NCI-H187 treated with DMSO at 0.1 percent for 48 hours (cell line): ENCODE measurements at places on chromosomes 5 and 9.

DNA sequence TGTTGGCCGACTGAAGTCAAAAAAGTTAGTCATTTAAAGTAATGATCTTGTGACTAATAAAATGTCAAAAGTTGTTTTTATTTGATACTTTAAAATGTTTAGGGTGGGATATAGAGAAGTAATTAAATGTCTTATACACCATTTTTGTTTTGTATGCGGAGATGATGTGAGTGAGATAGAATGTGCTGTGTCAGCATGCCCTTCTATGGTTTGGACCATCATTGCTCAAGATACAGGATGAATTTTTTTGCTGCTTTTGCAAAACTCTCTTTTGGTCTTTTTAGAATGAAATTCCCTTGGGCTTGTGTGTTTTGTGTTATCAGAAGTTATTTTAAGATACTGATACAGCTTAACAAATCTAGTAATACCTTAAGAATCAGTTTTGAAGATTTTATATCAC lies 12.5 kb downstream of the SRFBP1 start:
- DNase-seq: no peak

- DNase-seq: no peak
Observed at GRCh38 chr9:35652829-35653209, 2.1 kb upstream of the SIT1 start.

- DNase-seq: no peak
Observed at GRCh38 chr9:94164806-94165549, 80.7 kb downstream of the PTPDC1 start.

DNA sequence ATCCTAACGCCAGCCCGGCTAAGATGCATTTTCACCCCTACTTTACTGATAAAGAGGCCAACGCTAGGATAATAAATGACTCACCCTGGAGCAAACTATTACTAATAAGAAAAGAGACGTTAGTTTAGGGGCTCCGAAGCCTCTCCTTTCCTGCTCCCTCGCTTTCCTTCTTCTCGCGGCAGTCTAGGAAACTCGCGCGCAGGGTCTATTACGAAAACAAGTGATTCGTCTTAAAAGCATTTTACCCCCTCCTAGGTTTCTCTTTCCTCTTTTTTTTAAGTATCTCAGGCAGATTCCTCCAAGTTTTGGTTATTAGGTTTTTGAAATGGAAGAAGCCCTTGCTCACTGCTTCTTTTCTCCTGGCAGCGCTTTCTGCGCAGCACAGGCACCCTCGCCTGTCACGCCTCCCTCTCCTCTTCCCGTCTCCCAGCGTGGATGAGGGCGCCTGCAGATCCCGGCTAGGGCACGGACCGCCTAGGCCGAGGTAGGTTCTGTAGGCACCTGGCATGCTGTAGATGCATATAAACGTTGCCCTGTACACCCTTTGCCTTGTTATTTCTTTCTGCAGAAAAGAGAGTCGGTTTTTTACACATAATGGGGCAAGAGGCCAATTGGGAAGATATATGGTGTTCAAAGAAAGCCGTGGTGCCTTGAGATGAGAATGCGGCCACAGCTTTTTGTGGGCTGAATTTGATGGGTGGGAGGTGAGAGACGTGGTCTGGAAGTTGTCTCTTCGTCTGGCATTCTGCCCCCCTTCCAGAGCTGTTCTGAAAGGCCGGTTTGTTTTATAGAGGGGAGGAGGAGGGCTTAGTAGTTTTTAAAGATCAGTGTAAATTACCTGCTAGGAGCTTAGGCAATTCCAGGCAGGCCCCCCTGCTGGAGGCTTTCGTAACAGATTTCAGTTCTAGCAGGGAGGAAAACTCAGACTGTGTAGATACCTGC lies 983 bp downstream of the GCNT1 start:
- DNase-seq: no peak

GRCh38 chr5:146967646-146968045 lies 89.1 kb upstream of the PPP2R2B start:
- no peak for DNase-seq

GRCh38 chr5:8907168-8907868 lies 638.6 kb downstream of the SEMA5A start:
- no peak for DNase-seq
